Stimulated activated CD4-positive, alpha-beta T cell treated with anti-CD3 and anti-CD28 coated beads, TNF-alpha, amount 100 ng/mL, for 24 hours (primary cell): ENCODE measurements at places on chromosomes 7 and 10.
A peak's percentile ranks its signal among the peaks of the same experiment; 100 is the strongest.

DNA sequence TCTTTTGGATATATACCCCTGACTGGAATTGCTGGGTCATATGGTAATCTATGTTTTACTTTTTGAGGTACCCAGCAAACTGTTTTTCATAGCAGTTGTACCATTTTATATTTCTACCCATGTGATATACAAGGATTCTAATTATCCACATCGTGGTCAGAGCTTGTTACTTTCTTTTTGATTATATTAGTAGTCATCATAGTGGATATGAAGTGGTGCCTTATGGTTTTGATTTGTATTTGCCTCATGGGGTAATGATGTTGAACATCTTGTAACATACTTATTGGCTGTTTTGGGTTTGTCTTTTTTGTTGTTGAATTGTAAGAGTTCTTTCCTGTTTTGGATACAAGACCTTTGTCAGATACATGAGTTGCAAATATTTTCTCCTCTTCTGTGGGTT, 51.7 kb downstream of the MAPK8 start:
- DNase-seq, result no peak

DNA sequence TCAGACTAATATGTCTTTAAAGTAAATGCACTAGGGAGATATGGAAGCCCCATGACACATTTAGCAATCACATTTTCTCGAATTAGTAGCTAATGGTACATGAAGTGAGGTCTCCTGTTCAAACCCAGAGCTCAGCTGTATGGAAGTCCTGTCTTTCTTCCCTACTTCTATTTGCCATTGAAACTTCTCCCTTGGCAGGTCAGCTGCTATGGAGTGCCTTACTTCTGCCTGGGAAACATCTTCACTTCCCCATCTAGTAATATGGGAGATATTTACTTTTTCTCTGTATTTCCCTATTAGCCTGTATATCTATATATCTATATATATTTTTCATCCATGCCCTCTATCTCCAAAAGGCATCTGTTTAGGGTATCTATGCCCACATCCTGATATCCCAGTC, 225.3 kb upstream of the INHBA start:
- DNase-seq, result no peak

DNA sequence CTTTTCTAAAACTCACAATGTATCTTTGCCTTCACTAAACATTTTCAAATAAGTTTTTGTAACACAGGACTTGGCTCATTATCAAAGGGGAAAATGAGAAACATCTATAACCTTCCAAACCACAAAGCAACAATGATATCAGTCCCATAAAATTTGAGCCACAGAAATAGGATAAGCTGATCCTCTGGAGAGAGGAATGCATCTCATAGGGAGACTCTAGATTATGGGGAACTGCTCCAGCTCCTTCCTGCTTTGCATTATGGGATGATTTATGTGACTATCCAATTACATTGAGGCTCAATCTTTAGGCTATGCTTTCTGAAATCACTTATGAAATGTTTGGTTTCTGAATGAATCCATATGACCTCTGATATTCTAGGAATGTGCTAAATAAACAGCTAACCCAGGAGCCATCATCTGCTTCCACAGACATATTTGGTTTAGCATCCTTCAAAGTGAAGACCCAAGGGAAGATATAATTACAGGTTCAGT, 70.4 kb downstream of the CUBN start:
- no peak for DNase-seq

DNA sequence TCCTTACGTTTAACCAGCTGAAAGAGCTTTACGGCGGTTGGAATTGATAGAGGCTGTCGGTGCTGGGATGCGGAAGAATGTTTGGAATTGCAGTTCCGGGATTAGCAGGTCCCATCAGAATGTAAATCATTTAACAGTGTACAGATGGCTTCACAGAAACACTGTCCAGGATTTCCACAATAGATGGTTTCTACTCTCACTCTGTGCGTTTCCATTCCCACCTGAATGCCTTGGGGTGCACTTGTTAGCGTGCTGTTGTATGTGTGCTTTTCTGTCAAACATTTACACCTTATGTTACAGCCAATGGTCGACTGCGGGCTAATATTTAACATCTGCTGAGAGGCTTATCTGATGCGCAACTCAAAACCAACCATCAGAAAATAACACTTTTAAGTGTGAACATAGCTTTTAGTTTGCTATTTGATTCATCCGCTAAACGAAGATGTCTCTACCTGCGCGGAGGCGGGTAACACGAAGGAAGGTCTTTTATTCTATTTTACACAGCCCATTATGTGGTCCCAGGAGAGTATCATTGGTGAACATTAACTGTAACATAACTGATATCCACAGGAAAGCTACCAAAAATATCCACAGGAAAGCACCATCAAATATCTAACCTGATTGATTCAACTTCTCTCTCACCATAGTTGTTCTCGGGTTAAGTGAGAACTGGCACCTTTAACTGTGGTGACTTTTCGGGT, 179.0 kb downstream of the PRPF18 start:
- DNase-seq, result no peak

DNA sequence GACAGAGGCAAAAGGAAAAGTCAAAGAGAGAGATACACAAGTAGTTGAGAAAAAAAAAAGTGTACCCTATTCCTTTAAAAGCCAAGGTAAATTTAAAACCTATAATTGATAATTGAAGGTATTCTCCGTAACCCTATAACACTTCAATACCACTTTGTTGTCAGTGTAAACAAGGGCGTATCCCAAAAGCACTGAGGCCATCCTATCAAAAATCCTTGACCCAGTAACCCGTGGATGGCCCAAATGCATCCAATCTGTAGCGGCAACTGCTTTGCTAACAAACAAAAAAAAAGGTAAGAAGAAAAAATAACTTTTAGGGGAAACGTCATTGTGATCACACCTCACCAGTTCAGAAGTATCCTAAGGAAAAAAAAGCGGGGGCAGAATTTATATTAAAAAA, 5.1 kb upstream of the NAPEPLD start:
- DNase-seq, result no peak

- no peak for DNase-seq
These were observed 25.7 kb upstream of the LOXL4 start for GRCh38 chr10:98293550-98294269.

DNA sequence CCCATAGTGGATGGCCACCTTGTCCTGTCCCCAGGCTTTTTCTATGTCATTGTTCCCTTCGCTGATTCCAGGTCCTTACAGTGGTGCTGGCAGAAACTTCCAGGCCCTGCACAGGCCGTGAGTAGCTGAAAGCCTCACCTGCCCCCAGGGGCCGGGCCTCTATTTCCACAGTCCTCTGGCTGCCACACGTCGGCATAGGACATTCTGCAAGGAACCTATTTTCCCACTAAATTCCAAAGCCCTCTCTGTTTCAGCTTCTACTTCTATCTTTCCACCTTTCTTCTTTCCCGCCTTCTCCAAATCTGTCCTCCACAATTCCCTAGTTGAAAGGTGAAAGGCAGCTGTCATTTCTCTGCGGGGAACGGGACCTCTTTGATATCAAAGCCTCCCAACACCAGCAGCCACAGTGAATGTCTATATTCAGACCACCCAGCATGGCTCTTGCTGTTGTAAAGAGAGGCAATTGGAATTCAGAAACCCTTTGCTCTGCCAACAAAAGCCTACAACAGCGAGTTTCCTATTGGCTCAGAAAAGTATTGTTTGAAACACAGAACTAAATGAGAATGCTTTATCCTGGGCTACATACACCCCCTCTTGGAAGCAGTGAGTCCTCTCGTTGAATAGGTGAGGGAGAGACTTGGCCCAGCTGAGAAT, 607.7 kb downstream of the GALNT17 start:
- no peak for DNase-seq

- no peak for DNase-seq
These were observed 536.1 kb downstream of the LRMDA start for GRCh38 chr10:75967491-75967890.

DNA sequence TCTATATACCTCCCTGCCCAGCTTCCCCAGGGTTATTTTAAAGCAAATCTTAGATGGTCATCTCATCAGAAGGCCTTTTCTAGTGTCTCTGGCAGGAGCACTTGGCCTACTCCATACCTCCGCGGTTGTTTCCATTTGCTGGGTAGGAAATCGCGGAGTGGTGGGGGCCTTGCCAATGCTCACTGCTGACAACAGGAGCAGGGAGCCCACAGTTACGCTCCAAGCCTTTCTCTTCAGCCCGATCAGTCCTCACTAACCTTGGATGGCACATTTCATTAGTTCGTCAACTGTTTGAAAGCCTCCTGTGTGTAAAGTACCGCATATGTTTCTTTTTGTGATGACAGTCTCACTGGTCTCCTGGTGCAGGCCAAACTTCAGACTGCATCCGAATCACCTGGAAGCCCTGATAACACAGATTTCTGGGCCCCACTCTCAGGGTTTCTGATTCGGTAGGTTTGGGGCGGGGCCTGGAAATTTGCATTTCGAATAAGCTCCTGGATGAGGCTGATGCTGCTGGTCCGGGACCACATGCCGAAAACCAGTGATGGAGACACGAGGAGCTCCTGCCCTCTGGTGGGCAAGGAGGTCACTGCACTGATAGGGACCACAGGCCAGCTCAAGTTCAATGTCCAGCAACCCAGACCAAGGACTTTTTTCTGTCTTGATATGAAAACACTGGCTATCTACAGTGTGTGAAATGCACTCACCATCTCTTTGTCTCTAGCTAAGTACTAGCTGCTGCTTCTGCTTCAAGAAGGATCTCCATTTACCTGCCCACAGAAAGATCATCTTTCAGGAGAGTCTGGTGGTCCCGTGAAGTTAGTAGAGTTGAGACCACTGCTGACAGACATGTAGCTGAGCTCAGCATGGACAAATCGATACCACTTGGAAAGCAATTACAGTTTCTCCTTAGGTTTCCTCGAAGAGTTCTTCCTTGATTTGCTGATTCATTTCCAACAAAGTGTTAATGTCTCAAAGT, 14.0 kb downstream of the LRGUK start:
- DNase-seq, result peak; percentile 46

DNA sequence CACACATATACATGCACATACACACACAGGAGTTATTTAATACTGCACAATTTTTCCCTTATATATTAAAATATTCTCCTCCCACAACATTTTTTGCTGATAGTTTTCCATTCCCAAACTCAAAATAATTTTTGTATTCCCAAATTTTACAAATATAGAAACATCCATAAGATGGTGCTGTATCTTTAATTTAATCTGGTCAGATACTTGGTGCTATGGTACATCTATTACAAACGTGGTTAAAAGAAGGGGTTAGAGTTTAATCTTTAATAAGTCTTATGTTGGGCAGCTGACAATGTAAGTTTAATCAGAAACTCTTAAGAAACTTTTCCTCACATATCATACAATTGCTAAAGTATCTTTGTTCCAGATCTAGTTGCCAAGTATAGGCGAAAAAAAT, 10.2 kb upstream of the CADPS2 start:
- DNase-seq, result no peak

DNA sequence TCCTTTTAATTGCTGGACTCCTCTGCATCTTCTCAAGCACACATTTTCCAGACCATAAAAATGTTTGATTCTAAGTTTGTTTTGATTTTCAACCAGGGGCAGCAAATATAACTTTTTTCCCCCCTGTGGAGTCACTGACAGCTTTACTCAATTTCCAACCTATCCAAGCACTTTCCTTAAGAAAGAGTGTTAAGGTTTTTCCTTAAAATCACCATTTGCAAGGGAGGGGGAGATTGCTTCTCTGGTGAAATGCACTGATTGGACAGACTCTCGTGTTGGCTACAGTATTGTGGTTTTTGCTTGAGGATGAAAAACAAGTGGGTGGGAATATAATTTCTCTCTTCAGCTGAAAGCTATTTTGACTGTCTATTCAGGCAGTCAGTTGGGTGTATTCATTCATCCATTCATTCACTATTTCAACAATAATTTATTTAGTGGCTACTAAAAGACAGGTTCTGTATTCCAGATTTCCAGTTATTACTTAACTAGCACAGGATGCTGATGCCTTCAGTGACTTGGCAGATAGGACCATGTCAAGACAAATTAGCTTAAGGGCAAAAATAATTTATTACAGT, 146.3 kb downstream of the BAMBI start:
- DNase-seq, result no peak

DNA sequence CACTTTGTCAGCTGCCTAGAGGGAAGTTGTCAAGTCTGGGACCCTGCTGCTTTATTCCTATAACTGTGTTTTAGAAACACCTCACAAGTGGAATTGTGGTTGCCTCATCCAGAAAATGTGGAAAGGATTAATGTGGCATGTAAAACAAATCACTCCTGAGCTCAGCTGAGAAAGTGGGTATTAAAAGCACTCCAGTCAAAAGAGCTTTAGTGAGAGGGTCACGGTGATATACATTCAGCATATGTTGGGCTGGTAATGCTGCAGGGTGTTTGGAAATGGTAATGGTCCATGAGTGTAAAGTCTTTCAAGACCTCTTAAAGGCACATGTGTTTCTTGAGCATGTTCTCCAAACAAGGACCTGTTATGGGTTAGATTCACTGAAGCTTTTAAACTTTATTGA, 318.2 kb upstream of the MEOX2 start:
- no peak for DNase-seq

- no peak for DNase-seq
These were observed 179.3 kb downstream of the WNT2 start for GRCh38 chr7:117143580-117143979.

- DNase-seq, result no peak
These were observed 139.5 kb downstream of the SEMA3E start for GRCh38 chr7:83509255-83510021.

DNA sequence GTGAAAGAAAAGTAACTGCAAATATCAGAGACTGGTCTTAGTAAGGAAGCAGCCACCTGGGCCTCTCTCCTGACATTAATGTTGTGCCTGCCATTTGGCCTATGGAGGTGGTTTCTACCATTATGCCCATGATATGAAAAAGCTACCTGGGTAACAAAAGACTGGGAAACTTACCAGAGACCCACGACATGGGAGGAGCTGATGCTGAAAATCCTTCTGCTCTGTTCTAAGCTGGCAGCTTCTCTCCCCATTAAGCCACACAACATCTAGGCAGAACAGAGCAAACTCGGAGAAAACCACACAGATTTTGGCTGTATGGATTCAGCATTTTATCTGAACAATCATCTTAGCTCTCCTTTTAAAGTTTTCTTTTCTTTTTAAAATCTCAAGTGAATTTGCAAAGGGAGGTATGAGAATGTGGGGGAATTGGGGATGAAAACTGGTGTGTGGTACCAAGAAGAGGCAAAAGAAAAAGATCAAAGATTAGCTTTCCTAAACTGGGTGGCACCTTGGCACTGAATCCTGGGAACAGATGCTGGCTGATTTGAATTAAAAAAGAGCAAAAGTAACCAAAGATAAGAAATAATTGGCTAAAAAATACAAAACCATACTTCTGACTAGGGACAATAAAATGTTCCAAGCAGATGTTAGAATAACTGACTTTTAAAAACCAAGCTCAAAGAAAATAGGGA, 128.6 kb upstream of the ANKRD1 start:
- DNase-seq, result no peak
